ENCODE measurements at places on chromosomes 12 and 14. TPM values are rescaled to one million over a fixed set of nuclear protein-coding genes. Genes with fewer than 3 reads are reported as not detected.

Gene CCDC88C
- 3.9 TPM for total RNA-seq

GRCh38 chr12:93108985-93109384 lies 179.9 kb upstream of the EEA1 start:
- H3K4me3 ChIP-seq = no peak overlapping the region
- no peaks in the 10 kb centered on the region for H3K36me3 ChIP-seq
- no peak for DNase-seq
- H3K27ac ChIP-seq = no peak overlapping the region
- no peaks in the 10 kb centered on the region for H3K27me3 ChIP-seq

DNA sequence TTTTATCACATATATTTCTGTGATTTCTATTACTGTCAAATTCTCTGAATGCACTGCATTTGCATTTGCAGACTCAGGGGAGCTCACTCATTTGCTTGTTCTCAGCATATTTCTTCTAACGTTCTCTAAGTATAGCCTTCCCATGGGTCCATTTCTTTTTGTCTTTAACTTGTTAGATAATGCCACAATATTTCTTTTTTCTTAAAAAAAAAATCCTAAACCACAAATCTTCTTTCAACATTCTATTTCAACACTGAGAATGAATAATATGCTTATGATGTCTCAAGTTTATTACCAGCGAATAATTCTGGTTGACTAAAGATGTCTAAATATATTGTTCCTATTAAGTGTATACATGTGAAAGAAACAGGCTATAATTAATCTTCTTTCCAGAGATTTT lies 200.2 kb downstream of the ANO6 start:
- H3K36me3 ChIP-seq = no peaks in the 10 kb centered on the region
- no peak for DNase-seq
- no peak overlapping the region for H3K4me3 ChIP-seq
- no peaks in the 10 kb centered on the region for H3K27me3 ChIP-seq
- no peak overlapping the region for H3K27ac ChIP-seq

GRCh38 chr12:95411466-95411865 lies 62.5 kb upstream of the METAP2 start:
- H3K4me3 ChIP-seq = no peak overlapping the region
- H3K36me3 ChIP-seq = no peaks in the 10 kb centered on the region
- no peaks in the 10 kb centered on the region for H3K27me3 ChIP-seq
- DNase-seq = no peak
- no peak overlapping the region for H3K27ac ChIP-seq
- no peaks in the 10 kb centered on the region for H3K4me1 ChIP-seq

Gene A2M
- 329 TPM for total RNA-seq

DNA sequence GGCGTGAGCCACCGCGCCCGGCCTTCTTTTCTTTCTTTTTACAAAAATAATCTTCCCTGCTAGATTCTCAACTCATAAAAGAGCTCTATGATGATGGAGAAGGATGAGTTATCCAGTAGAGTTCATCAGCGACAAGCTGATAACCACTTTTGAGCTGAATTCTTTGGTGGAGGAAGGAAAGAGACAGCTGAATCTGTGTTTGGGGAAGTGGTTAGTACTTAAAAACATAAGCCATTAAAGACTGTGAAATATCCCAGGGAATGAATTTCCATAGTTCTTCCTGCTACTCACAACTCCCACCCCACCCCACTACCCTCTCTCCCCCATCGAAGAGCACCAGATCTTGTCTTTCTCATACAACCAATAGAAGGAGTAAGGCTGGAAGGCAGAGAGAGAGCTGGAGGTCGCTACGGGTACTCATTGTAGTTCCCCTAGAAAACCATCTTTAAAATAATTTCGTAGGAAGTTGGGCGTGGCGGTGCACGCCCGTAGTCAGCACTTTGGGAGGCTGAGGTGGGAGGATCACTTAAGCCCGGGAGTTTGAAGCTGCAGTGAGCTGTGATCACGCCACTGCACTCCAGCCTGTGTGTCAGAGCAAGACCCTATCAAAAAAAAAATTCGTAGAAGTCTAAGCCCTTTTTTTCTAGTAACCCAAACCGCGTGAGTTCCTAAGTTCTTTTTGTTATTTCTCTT lies 647 bp upstream of the ESPL1 start:
- H3K4me1 ChIP-seq = peaks cover 5% of the 10 kb centered on the region
- H3K27me3 ChIP-seq = no peaks in the 10 kb centered on the region
- H3K36me3 ChIP-seq = no peaks in the 10 kb centered on the region
- no peak for DNase-seq

Gene SOCS4
- total RNA-seq = 18.3 TPM

Gene ESPL1
- 0.12 TPM for total RNA-seq

GRCh38 chr14:95998656-95999055 lies 40.5 kb upstream of the C14orf132 start:
- H3K27ac ChIP-seq = no peak overlapping the region
- DNase-seq = no peak
- no peaks in the 10 kb centered on the region for H3K36me3 ChIP-seq
- no peak overlapping the region for H3K4me3 ChIP-seq

Gene PROX2
- not detected for total RNA-seq

DNA sequence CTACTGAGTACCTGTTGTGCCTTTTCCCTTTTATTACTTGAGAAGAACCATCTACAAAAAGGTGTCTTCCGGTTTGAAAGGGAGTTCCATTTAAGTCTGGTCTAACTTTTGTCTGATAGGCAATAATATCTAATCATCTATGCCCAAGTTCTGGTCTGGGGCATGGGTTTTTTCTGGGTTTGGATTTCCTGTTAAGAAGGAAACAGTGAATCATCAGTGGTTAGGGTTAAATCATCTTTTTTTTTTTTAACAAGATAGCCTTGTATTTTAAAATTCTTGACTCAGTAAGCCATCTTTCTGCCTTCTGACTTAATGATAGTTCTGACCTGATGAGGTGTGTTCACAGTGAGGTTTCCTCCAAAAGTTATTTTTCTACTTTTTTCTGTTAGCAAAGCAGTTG lies 29.3 kb upstream of the CPNE8 start:
- no peak overlapping the region for H3K27ac ChIP-seq
- H3K27me3 ChIP-seq = no peaks in the 10 kb centered on the region
- DNase-seq = no peak
- no peaks in the 10 kb centered on the region for H3K36me3 ChIP-seq

Gene PSMD9
- 38.8 TPM for total RNA-seq

DNA sequence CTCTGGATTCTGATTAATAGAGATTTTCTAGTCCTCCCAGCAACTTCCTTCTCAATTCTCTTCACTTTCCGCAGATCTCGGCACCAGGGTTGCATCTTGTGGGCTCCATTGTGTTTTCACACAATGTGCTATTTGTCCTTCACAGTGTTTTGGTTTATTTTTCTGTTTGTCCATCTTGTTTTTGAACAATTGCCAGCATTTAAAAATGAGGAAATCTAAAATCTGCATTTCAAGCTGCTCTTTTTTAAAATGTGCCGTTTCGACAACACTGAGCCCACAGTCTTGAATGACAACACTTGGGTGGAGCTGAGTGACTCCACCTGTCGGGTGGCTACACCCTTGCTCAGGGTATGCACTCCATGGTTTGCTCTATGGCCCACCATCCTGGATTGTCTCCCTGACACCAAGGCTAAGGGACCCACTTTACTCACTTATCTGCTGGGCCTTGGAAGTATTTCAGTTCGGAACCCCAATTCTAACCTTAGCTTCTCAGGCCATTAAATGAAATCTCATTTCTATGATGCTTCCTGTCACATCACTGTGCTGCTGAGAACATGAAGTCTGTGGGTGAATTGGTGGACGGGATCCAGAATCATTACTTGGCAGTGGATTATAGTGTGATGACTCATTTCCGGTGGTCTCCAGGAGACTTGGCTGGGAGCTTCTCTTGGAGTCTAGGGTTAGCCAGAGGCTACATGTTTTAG lies 3.4 kb upstream of the MYRFL start:
- H3K4me1 ChIP-seq = no peaks in the 10 kb centered on the region
- no peak overlapping the region for H3K27ac ChIP-seq
- DNase-seq = no peak
- no peak overlapping the region for H3K4me3 ChIP-seq
- no peaks in the 10 kb centered on the region for H3K27me3 ChIP-seq

Gene GDF11
- total RNA-seq = 27.7 TPM

GRCh38 chr12:95077341-95077740 lies 3.9 kb upstream of the NR2C1 start:
- no peak for DNase-seq
- no peaks in the 10 kb centered on the region for H3K36me3 ChIP-seq
- H3K27ac ChIP-seq = no peak overlapping the region
- H3K4me3 ChIP-seq = no peak overlapping the region
- H3K27me3 ChIP-seq = no peaks in the 10 kb centered on the region

Gene C12orf56
- total RNA-seq = not detected
